ENCODE measurements at places on chromosomes 6 and 20.

- no peak for DNase-seq
Measured at GRCh38 chr6:42511803-42512422, 51.9 kb upstream of the UBR2 start.

- no peak for DNase-seq
Measured at GRCh38 chr6:29232725-29233124, 62.0 kb downstream of the OR2J2 start.

- no peak for DNase-seq
Measured at GRCh38 chr6:157269261-157269794, 54.0 kb downstream of the TMEM242 start.

DNA sequence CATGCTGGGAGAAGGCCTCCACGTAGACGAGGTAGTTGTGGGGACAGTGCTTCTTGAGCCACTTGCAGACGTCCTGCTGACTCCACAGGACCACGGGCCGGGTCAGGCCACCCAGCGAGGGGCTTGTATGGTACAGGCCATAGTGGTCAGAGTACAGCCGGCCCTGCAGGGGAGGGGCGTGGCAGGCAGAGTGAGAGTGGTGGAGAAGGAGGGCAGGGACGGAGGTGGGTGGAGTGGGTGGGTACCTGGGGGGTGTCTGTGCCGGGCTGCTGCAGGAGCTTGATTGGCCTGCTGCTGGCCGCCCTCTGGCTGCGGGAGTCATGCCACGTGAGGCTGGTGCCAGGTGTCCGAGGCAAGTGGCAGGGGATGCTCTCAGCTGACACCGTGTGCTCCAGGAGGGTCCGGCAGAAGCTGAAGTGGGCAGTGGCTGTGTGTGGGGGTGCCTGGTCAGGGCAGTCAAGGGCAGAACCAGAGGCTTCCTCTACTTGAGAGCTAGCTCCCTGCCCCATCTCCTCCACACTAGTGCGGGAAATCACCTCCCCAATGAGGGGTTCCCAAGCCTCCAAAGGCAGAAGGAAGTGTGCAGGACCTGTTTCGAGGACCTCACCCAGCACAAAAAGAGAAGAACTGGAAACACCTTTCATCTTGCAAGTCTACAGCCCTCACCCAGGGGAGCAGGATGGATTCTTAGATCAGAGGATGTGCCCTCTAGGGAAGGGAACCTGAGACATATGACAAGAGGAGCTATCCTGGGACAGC is 2.3 kb downstream of the SAMD10 start:
- no peak for DNase-seq

- DNase-seq, result peak; percentile 33
Measured at GRCh38 chr6:29602564-29603361, 17.8 kb downstream of the OR2H2 start.

- peak; percentile 5 for DNase-seq
Measured at GRCh38 chr6:167906899-167907298, 80.2 kb downstream of the AFDN start.

DNA sequence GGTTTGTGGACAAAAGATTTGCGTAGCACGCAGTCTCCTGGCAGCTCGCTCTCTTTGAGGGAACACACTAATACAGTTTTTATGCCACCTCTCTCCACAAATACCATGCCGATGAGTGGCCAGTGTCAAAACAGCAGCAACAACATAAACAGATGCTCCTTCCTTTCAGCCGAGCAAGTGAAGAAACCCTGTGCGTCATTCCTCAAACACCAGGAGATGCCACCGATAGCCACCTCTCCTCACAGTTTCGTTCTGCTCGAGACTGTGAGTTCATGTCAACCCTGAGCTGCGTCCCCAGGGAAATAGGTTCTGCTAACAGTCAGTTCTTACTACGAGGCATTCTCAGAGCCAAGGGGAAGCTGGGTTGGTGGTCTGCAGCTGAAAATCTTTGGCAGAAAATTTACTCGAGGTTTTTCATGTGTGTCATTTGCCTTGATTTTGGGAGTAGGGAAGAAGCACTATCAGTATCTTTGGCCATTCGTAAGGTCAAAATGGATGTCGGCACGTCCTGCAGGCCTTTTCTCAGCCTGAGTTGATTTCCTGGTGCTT is 59.9 kb downstream of the EYA2 start:
- DNase-seq, result peak; percentile 97

- DNase-seq, result peak; percentile 32
Measured at GRCh38 chr6:43708860-43709653, 21.5 kb upstream of the MRPS18A start.

DNA sequence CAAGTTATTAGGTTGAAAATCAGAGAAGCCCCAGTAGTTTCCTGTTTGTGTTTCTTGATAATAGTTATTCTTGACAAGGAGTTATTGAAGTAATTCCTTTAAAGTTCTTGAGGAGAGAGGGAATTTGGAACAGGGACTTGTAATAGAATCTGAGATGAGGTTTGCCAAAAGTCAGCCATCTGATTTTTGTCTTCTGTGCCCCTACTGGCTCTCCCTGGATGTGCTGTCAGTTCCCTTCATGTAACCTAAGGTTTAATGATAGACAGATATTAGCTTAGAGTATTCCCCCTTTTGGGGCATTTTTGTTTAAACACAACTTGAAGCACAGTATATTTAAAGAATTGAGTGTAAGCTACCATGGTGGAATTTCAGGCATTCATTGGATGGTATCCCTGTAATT is 71.4 kb downstream of the CARMIL1 start:
- DNase-seq, result no peak

Measured in fibroblast of skin of back (primary cell).